ENCODE measurements at places on chromosomes 6 and 20.

DNA sequence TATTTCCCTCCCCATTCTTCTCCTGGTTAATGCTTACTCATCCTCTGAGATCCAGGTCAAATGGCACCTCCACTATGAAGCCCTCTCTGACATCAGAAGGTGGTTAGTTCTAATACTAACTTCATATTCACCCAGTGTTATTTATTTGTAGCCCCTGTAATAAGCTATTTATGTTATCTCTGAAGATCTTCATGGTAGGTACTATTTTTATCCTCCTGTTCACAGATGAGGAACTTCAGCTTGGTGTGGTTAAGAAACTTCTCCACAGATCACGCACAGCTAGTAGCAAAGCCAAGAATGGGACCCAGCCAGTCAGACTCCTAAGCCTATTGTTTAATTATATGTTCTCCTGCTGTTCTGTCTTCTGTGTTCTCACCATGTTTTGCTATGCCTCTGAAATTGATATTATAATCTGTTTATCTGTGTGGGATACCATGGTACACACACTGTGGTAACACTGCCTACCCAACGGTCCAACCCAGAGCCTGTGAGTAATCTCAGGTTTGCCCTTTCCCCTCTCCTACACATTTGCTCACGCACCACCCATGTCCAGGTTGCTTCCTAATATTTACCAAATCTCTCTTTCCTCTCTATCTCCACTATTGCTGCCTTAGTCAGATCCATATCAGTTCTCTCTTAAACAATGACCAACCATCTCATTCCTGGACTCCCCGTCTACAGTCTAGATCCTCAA is 98.4 kb downstream of the IPCEF1 start:
- DNase-seq: peak; percentile 59

- peak; percentile 52 for DNase-seq
Observed at GRCh38 chr6:24933868-24934401, 1.8 kb downstream of the RIPOR2 start.

GRCh38 chr6:36986704-36987047 is 680 bp upstream of the MTCH1 start:
- DNase-seq: no peak

GRCh38 chr6:24358219-24358821 is 461 bp upstream of the DCDC2 start:
- DNase-seq: no peak

GRCh38 chr6:152341596-152341995 is 295.6 kb downstream of the SYNE1 start:
- peak; percentile 44 for DNase-seq

- peak; percentile 64 for DNase-seq
Observed at GRCh38 chr6:75266716-75267291, 17.8 kb downstream of the TMEM30A start.

DNA sequence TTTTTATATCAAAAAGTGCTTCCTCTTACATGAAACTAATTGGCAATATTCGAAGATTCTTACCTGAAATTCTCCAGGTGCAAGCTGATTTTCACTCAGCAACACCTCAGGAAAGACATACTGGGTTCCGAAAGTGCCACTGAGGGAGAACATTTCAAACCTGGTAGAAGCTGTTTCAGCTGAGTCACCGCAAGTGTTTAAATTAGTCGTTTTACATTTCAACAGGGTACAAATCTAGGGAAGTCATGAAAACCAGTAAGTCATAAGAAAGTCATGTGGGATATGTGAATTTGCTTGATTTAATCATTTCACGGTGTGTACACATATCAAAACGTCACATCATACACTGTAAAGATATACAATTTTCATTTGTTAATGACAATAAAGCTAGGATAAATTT is 25.3 kb upstream of the TAAR1 start:
- peak; percentile 59 for DNase-seq

DNA sequence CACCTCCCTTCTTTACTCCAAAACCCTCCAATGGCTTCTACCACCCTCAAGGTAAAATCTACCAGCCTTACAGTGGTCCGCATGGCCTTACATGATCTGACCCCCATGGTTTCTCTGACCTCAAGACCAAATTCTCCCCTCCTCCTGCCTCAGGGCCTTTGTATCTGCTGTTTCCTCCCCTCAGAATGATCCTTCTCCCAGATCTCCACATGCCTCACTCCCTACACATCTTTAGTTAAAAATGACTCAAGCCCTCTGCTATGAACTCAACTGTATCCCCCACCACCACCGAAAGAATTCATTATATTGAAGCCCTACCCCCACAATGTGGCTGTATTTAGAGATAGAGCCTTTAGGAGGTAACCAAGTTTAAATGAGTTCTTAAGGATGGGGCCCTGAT is 4.1 kb downstream of the SLC23A2 start:
- DNase-seq: no peak

- no peak for DNase-seq
Observed at GRCh38 chr6:82494367-82494766, 130.8 kb downstream of the TPBG start.

DNA sequence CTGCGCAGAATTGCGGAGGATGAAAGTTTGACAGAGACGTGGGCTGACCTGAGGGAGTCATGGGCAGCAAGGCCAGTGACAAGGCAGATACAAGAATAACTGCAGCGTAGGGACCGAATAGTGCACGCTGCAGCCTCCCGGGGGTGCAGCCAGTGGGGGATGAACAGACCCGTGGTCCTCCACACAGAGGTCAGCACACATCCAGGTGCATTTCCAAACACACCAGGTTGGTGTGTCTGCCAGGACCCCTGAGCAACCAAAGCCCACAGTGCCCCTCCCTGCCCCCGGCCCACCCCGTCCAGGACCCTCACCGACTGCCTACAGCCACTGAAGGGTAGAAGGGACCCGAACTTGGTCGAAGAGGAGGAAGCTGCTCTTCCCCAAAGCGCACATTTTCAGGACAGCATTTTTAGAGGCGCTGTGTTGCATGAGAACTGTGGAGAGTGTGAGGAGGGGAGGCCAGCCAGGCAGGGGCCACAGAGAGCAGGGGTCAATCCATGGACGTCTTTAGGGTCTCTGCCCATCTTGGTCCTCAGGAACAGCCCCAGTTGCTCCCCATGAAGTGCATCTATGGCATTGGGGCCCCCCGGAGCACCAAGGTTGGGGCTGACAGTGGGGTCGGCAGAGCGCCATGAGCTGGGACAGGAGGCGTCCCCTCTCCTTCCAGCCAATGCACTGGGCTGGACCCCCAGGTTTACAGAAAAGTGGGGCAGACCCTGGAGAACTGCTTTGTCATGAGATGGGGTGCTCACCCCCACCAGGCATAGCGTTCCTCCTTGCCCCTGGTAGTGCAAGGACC is 157.8 kb upstream of the AFDN start:
- no peak for DNase-seq

DNA sequence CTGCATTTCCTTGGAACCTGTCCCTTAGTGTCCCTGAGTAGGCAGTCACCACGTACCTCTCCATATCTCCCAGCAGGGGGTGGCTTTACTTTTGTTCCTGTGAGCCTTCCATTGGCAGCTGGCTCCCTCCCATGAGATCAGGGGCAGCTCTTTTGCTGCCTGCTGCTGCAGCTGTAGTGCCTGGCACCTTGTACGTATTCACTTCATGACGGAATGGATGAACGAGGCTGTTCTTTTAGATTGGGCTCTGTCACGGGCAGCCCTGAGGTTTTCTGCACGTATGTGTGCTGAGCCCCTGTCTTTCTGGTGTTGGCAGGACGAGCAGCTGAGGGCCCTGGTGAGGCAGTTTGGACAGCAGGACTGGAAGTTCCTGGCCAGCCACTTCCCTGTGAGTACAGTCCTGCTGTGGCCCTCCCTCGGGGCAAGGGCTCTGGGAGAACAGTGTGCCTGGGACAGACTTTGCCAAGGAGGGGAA is 14.6 kb downstream of the MYBL2 start:
- DNase-seq: no peak

DNA sequence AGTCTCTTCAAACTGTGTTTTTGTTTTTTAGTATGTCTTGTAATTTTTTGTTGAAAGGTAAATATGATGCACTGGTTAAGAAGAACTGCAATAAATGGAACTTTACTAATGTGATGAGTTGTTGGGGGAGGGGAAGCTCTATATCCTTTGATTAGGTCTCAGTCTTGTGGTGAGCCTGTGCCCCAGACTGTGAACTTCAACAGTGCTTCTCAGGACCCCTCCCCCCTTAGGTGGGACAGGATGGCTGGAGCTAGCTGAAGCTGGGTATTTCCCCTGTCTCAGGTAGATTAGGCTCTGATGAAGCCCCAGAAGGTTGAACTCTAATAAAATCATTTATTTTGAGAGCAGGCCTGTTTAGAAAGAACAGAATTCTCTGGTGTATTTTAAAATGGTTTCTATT is 31.4 kb upstream of the TASP1 start:
- DNase-seq: no peak

GRCh38 chr6:42045538-42046460 is 4.5 kb upstream of the TAF8 start:
- peak; percentile 73 for DNase-seq

- DNase-seq: peak; percentile 82
Observed at GRCh38 chr6:17042422-17043147, 59.3 kb upstream of the STMND1 start.

GRCh38 chr6:20564777-20565176 is 30.5 kb downstream of the CDKAL1 start:
- DNase-seq: no peak

GRCh38 chr6:87093651-87094050 is 1.3 kb downstream of the CGA start:
- no peak for DNase-seq

DNA sequence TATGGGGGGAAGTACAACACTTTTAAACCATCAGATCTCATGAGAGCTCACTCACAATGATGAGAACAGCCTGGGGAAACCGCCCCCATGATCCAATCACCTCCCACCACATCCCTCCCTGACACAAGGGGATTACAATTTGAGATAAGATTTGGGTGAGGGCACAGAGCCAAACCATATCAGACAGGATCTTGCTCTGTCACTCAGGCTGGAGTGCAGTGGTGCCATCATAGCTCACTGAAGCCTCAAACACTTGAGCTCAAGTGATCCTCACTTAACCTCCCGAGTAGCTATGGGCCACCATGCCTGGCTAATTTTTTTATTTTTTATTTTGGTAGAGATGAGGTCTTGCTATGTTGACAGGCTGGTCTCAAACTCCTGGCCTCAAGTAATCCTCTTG is 5.1 kb upstream of the IYD start:
- no peak for DNase-seq

DNA sequence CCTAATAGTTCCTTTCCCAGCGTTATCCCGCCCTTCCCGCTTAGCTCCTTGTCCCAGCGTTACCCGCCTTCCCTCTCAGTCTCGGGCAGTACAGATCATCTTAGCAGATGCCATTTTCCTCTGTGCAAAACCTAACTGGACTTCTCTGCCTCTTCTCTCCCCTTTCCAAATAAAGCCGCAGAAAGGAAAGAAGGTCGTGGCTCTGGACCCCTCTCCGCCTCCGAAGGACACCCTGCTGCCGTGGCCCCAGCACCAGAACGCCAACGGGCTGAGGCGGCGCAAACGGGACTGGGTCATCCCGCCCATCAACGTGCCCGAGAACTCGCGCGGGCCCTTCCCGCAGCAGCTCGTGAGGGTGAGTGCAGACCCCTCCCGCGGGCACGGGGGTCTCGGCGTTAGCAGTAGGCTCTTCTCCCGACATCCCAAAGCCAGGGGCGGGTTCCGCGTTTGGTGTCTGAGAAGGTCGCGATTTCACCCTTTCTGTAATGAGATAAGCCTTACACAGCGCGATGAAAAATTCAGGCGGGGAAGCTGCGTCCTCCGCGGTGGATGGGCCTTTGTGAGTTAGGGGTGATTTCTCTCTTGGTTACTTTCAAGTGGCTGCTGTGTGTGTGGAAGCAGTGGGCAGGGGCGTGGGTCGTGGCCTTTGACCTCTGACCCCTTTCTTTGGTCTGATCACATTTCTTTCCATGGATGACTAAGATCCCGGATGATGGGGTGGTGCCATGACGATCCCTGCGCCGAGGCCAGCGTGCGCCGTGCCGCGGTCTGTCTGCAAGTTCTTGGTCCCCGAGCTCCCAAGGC is 292.7 kb downstream of the TAF4 start:
- DNase-seq: no peak

DNA sequence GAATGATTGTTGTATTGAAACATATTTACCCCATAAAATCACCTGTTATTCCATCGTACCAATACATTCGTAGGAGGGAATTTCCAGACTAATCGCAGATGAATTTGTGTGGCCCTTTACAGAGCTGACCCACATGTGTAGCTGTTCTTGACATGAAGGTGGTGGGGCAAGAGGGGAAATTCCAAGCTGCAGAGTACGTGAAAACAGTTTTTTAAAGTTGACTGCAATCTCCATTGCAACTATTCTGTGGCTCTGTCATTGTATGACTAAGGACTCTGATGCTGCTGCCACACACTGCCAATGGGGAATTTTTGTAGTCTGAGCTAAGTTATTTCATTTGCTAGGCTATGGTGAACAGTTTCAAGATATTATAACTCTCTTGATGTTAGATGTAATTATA is 46.4 kb upstream of the ADTRP start:
- peak; percentile 95 for DNase-seq

GRCh38 chr6:39714802-39715201 is 10.4 kb downstream of the KIF6 start:
- no peak for DNase-seq

DNA sequence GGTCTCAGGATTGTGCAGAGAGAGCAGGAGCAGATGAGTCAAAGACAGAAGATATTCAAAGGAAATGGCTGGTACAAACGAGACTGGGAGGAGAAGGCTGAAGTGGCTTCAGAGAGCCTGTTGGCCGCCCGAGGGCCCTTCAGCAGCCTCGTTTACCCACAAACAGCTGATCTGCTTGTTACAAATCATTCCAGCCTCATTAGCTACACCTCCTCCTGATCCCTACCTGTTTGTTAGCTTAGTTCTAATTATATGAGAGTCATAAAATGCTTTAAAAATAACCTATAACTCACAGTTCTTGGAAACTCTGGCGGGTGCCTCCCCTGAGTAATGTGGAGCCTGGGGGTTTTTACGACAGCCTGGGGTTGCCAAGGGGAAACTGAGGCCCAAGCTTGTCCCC is 12.6 kb downstream of the GLP1R start:
- DNase-seq: no peak

DNA sequence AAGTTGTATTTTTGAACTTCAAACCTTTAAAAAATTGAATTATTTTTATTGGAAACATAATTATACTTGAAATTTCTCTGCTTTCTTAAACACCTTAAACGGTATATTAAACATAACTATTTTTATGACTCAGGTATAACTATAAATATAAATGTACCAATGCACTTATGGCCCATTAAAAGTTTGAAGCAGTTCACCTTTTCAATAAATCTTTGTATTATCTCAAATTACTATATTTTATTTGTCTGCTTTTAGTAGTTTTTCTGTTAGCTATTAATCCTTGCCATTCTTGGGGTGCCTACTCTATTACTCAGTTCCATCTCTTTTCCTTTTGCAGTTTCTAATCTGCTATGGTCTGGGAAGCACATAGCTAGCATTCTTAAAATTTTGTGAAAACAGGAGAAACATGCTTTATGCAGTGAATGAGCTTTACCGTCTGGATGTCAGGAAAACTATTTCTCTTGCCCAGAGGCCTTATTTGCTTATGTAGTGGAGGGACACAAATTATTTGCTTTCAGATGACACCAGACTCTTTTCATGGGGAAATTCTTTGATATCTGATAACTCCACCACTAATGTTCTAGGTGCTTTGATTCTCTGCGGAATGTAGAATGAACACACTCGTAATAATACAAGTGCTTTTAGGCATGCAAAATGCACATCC is 378.9 kb upstream of the CITED2 start:
- DNase-seq: no peak

Measured in inflammatory macrophage treated with lipopolysaccharide for 4 hours (primary cell).